Fibroblast of pulmonary artery (primary cell): ENCODE measurements at places on chromosomes 5 and 9.
A peak's percentile ranks its signal among the peaks of the same experiment; 100 is the strongest.

- no peak for DNase-seq
Measured at GRCh38 chr9:99560561-99560960, 261.1 kb upstream of the NR4A3 start.

- DNase-seq, result peak; percentile 29
Measured at GRCh38 chr5:36521838-36522745, 84.3 kb upstream of the SLC1A3 start.

GRCh38 chr5:147073098-147073497, 161.7 kb upstream of the STK32A start:
- no peak for DNase-seq

DNA sequence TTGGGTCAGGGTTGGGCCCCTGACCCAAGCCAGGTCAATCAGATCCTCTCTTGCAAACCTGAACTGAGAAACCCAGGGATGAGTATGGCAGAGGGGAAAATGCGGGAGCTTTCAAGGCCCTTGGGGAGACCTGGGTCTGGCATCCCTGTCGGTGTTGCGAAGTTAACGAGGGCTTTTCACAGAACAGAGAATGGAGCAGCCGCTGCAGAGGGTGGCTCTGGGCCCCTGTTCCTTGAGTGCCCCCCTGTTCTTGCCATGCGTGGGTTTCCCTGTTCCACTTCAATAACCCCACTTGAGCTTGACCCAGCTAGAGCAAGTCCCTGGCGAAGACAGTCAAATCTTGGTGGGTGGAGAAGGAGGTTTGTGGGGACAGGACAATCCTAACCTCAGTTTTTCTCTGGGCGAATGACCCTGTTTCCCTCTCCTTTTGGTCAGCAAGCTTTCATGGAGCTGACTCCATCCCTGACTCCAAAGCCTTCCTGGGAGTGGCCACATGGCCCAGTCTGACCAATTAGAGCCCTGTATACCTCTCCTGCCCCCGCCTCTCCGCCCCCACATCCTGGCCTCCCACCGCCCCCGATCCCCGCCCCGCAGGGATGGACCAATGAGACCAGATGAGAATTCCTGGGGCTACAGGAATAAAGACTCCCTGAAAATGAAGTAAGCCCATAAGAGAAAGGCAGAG, 2.9 kb upstream of the VDAC1 start:
- no peak for DNase-seq

DNA sequence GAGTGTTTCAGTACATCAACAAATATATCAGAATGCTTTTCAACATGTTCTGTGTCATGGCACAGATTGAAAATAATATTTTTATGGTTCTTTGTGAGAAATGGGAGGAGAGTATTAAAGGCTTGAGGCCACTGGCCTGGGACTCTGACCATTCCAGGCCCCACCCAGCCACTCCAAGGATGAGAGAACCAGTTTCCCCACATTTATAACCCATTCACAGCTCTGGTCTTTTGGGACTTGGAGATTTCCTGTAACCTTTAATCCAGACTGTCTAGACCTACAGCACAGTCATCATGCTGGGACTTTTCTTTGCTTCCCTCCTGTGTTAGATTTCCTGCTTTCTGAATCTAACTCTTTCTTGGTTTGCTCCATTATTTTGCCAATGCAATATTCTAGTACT, 389.6 kb downstream of the KIAA0825 start:
- DNase-seq, result no peak

GRCh38 chr5:126816649-126817048, 39.7 kb downstream of the LMNB1 start:
- no peak for DNase-seq

- DNase-seq, result no peak
Measured at GRCh38 chr9:69433392-69433791, 108.4 kb downstream of the ENTREP1 start.

DNA sequence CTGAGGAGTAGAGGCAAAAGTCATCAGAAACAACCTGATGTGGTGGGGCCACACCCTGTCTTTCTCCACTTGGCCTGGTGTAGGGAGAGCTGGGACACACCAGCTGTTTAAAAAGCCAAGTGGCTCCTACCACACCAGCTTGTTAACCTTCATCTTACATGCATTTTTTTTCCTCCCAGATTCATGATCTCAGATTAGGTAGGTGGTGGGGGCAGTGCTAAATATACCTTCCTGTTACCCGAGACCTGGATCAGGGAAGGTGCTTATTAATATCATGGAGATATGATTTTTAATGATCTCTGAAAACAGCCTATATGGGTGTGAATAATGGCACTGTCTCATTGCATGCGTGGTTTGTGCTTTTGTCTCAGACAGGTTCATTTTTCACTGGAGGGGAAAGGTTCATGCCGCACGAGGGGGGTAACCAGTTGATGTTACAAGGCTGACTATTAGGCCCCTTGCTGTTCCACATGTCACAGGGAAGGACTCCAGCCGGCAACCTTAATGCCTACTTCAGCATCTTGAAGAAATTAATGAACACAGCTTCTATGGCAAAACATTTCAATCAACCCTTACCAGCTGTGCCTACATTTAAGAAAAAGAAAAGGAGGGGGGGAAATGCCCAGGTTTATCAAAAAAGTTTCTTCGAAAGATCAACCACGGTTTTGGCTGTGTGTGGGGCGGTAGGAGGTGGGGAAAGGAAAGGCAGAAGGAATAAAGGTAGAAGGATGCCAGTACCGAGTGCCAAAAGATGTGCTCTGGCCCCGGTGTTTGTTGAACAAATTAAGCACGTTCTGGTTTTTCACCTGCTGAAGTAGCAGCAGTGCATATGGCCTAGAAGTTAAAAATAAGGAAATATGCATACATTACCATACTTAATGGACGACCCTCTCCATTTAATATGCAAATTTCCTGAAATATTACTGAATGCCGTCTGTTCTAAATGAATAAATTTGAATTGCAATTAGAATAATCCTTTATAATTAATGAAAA, 185.4 kb downstream of the EBF1 start:
- DNase-seq, result no peak

DNA sequence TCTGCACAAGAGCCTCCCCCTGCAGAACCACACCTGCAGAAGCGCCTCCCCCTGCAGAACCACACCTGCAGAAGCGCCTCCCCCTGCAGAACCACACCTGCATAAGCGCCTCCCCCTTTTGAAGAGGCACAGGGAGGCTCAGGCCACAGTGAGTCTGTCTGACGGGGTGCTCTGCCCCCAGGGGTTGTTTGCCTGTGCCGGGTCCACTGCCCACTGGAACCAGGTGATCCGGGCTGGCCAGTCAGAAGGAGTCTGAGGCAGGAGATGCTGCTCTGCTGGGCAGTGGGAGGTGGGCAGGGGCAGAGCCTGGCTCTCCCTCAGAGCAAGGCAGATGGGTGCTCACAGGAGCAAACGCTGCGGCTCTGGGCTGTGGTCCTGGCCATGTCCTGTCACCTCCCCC, 60.8 kb upstream of the RNU6ATAC start:
- no peak for DNase-seq
